ENCODE measurements at places on chromosomes 5 and 9.

GRCh38 chr5:134148986-134149539 is 27.7 kb downstream of the SKP1 start:
- DNase-seq: no peak

DNA sequence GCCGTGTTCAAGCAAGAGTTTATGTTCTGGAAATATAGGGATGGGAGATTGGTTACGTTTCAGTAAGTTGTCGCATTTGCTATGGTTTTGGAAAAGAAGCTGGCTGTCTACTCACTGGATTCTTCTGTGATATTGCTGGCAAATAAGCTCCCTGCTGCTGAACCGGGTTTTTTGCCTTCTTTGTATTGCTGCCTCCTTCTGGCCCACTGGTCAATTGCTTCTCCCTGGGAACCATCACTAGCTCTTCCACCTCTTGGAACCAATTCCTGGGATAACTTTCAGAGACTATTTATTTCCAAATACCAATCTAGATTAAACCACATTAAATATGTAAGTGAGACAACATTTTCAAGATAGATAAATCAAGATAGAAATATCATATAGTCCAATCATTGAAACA is 43.0 kb downstream of the NUDT12 start:
- DNase-seq: no peak

DNA sequence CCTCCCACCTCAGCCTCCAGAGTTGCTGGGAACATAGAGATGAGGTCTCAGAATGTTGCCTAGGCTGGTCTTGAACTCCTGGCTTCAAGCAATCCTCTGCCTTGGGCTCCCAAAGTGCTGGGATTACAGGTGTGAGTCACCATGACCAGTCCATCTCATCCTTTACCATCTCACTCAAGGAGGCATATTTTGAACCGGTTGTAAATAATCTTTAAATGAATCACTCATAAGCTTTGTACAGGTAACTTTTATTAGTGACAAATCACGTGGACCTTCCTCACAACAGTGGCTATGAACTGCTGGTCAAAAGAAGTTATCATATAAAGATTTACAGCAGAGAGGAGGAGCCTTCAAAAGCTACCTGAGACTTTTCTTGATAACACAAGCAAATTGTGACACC is 70.7 kb downstream of the RFK start:
- no peak for DNase-seq

DNA sequence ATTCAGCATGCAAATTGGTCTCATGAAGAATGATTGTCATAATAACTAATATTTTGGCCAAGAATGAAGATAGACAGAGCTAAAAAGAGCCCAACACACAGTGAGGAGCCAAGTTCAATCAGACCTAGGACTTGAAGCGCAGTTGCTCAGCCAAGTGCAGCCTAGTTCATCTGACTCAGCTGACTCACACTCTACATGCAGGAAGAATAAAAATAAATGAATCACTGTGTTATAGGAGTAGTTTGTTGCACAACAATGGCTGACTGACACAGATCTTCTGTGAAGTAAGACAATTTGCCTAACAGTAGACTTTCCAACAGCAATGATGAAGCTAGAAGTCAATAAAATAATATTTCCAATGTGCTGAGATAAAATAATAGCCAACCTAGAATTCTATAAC is 261.5 kb downstream of the CEMIP2 start:
- no peak for DNase-seq

GRCh38 chr5:154444556-154445421 is 1.0 kb upstream of the SAP30L start:
- DNase-seq: no peak

DNA sequence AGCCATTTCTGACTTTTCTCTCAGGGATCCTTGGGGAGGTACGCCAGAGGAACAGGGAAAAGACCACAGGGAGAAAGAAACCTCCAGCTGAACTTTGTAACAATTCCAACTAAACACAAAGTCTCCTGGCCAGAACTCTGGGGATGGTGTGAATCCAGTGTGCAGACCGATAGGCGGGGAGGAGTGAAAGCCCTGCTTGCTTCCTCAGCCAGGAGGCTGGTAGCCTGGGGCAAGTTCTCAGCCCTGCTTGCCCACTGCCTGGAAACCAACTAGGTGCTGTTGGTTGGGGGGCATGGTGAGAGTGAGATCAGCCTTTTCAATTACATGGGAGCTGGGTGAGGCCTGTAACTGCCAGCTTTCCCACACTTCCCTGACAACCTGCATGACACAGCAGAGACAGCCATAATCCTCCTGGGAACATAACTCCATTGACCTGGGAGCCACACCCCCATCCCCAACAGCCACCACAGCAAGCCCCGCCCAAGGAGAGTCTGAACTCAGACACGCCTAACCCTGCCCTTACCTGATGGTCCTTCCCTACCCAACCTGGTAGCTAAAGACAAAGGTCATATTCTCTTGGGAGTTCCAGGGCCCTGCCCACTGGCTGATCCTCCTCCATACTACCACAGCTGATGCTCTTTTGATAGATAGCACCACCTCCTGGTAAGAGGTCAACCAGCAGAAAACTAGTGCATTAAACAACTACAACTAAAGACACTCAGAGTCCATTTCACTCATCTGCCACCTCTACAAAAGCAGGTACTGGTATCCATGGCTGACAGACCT is 100.1 kb upstream of the TNFAIP8 start:
- DNase-seq: no peak

DNA sequence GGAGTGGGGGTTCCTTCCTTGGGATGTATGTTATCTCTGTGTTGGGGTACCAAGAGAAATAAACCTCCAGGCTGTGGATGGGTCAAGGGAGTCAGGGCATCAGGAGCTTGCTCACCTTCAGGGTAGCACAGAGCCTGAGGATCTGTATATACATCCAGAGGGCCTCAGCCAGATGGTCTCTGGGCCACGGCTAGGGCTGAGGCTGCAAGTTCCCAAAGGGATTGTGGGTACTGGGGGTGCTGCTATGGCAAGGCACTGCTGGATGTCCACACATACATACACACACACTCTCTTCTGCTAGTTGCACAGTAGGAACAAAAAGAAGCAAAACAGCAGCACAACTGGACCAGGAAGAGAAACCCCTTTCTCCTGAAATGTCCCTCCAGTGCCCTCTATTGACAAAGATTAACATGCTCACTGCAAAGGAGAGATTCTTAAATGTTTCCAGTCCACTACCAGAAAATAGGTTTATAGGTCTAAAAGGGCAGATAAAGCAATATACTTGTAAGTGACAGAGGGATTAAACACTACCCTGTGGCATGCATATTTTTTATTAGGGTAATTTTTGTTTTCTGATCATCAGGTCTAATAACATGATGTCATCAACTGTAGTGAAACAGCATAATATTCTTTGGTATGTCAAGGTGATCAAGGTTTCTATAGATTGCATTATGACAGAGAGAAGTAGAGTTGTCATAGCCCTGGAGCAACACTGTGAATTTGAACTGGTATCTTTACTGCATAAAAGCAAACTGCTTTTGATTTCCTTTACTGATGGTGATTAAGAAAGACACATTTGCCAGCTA is 56.3 kb upstream of the KCNN2 start:
- no peak for DNase-seq

- peak; percentile 41 for DNase-seq
Observed at GRCh38 chr5:170293273-170293672, 4.3 kb downstream of the LCP2 start.

- DNase-seq: no peak
Observed at GRCh38 chr5:26625099-26625498, 413.3 kb downstream of the CDH9 start.

DNA sequence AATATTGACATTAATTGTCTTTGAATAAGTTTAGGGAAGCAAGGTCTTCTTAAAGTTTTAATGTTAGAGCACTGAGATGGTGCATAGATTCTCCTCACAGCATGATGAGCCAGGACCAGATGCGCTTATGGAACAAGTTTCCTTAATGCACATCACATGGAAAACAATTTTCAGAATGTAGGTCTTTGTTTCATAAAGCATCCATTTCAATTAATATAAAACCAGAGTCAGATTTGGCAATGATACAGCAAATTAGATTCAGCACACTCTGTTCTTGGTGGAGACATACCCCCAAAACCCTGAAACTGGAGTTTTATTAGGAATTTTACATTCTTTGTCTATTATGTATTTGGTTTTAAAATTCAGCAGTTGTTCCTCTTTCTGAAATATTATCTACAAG is 402.1 kb upstream of the SEMA6A start:
- DNase-seq: no peak

DNA sequence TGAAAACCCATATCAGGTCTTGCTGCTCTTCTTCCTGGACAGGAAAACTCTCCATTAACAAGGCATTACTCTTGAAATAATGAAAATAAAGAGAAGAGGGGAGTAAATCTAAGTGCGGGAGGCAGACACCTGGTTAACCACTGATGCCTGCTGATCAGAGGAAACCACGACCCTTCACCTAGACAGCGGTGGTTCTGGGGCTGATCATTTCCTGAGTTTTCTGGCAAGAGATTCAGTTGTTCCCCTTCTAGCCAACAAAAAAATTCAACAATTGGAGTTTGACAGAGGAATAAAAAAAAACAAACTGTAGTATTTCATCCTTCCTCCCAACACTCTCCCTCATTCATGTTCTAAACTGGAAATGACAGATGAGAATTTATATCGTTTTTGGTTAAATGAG is 3.0 kb downstream of the RLN2 start:
- DNase-seq: no peak

DNA sequence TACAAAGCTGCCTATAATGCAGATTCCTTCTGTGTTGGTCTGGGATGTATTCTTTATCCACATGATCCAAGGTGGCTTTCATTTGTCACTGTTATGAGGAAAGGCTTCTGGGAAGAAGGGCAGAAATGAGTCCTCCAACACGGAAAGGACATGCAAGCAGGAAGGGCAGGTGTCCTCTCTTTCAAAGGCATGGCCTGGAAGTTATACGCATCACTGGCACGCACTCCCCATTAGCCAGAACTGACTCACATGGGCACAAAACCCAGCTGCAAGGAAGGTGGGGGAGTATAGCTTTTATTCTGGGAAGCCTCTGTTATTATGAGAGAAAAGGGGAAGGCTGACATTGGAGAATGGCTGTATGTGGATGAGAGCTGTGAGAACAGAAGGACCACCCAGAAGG is 141.3 kb upstream of the ZNF618 start:
- no peak for DNase-seq

GRCh38 chr9:129996161-129996830 is 46.7 kb downstream of the FNBP1 start:
- DNase-seq: no peak

- DNase-seq: no peak
Observed at GRCh38 chr5:12615141-12615820, 711.0 kb upstream of the CTNND2 start.

DNA sequence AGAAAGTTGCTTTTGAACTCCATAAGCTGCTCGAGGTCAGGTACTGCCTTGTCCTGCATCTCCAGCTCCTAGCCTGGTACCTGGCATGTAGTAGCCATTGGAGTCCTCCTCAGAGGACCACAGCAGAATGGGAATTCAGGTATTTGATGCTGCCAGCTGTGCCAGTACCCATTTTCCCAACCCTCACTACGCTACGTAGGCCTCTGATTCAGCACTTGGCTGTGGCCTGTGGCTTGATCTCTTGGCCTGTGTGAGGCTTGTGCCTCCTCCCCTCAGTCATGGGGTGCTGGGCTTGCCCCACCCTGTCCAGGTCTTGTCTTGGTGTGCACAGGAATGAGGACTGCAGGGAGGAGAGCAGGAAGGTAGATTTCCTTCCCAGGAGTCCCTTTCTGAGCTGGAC is 11.8 kb downstream of the OTULIN start:
- no peak for DNase-seq

DNA sequence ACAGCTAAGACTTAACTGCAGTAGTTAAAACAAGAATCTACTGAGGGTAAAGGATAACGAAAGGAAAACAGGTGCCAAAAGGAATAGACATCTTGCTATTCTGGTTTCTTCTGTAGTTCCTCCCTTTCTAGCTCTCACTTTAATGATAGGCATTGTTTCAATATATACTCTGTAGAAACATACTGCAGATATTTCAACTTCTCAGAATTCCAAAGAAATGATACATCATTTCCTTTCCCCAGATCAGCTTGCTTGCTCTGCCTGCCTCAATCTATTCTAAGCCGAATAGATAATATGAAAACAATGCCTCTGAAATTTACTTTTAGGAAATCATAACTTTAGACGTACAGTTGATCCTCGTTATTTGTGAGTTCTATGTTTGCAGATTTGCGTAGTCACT is 46.3 kb downstream of the ACO1 start:
- no peak for DNase-seq

GRCh38 chr9:124696101-124696500 is 75.0 kb downstream of the NR6A1 start:
- DNase-seq: no peak

GRCh38 chr5:68012429-68012828 is 203.1 kb upstream of the PIK3R1 start:
- no peak for DNase-seq
